Fibroblast of skin of left biceps (primary cell): ENCODE measurements at places on chromosomes 6 and 20.

GRCh38 chr20:23569570-23569969 lies 1.3 kb upstream of the CST9L start:
- DNase-seq, result no peak

GRCh38 chr20:43068482-43068881 lies 121.2 kb downstream of the PTPRT start:
- no peak for DNase-seq

GRCh38 chr6:170111816-170112582 lies 178.9 kb downstream of the DLL1 start:
- DNase-seq, result no peak

DNA sequence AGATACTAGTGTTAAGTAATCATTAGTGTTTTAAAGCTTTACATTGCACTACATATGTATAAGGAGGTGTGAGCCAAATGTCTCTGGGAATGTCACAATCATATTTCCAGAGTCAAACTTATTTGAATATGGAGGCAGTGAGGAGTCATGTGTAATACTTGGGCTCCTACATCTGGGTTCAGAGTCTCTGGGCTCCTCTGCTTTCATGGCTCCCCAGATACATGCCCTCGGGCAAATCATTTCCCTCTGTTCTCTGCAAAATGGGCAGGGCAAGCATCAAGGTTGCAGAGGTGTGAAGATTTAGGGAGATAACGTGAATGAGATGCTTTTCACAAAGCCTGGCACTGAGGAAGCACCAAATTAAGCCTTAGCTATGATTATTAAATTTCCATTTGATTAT lies 138.3 kb upstream of the SGK1 start:
- no peak for DNase-seq

GRCh38 chr6:131524695-131525336 lies 48.2 kb upstream of the ARG1 start:
- DNase-seq, result no peak

GRCh38 chr6:106064756-106065155 lies 21.4 kb upstream of the PRDM1 start:
- no peak for DNase-seq

GRCh38 chr20:45971425-45971674 lies 653 bp downstream of the ZNF335 start:
- DNase-seq, result no peak

DNA sequence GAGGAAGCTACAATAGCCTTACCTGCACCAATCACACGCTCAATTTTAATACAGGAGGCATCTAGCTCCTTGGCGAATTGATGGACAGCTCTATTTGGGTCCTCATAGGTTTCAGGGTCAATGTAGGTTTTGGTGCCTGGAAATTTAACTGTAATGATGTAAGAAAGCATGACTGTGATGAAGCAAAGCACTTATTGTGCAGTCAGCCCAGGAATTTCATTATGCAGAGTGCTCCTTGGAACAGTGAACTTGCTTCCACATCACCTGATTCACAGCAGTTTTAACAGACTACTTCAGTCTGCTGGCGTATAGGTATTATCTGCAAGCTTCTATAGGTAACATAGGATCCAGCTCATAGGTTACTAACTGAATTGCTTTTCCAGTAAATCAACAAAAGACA lies 160.0 kb downstream of the EPHA7 start:
- no peak for DNase-seq

GRCh38 chr6:135577059-135577538 lies 79.6 kb upstream of the AHI1 start:
- no peak for DNase-seq

DNA sequence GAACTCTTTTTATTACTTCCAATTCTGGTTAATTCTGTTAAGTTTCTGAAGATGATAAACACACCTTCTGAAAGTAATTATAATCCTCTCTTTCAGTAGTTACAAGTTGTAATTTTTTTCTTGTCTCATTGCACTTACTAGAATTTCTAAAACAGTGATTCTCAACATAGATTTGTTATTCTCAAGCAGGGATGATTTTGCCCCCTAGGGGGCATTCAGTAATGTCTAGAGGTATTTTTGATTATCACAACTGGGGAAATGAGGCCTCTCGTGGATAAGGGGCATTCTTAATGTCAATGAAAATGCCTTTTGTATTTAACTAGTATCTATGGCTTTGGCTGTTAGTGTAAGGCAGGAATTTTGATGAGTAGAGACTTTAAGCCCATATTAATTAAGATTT lies 39.4 kb upstream of the MAFB start:
- DNase-seq, result no peak

- no peak for DNase-seq
Measured at GRCh38 chr6:140789466-140789865, 1343.3 kb upstream of the GJE1 start.

DNA sequence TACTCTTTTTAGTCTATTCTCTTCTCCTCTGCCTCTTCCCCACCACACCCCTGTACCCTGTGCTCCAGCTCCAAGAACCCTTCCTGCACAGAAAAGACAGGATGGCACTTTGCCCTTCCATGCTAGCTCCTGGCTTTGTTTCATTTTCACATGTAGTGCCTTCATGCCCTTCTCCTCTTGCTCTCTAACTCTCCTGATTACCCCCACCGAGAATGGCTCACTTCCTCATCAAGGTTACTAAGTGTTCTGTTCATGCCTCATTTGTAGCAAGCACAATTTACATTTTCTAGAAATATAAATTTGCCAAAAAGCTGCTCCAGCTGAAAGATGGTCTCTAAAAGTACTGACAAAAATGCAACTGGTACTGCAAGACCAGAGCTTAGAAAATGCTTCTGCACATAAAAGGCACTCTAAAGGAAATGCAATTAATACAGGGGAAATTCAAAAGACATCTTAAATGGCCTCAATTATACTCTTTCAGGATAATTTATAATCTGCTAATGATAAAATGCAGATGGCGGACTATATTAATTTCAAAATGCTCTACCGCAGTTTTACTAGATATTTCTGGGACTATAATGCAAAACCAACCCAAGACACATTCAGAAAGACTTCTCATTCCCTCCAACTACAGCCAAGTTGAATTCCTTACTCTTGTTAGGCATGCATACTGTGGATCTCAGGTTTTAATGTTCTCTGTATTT lies 570.2 kb downstream of the PRKN start:
- DNase-seq, result no peak

- no peak for DNase-seq
Measured at GRCh38 chr6:34241351-34242215, 4.9 kb downstream of the HMGA1 start.

- DNase-seq, result no peak
Measured at GRCh38 chr20:34618676-34619075, 58.2 kb downstream of the PIGU start.

DNA sequence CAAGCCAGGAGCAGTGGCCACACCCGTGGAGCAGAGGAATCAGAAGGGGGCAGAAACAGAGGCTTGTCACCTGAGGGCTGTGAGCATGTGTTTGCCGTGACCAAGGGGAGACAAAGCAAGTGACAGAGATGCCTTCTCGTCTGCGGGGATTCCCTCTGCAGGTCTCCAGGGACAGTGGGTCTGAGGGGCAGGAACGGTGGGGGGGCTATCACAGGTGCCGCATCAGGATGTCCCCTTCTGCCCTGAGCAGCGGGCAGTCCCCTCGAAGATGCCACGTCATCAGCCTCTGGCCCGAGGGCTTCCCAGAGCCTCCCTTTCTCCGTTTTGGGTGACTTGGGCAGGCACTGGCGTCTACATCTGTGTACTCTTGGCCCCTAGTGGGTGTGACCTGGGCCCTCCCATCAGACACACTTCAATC lies 338.7 kb downstream of the PREX1 start:
- DNase-seq, result no peak

DNA sequence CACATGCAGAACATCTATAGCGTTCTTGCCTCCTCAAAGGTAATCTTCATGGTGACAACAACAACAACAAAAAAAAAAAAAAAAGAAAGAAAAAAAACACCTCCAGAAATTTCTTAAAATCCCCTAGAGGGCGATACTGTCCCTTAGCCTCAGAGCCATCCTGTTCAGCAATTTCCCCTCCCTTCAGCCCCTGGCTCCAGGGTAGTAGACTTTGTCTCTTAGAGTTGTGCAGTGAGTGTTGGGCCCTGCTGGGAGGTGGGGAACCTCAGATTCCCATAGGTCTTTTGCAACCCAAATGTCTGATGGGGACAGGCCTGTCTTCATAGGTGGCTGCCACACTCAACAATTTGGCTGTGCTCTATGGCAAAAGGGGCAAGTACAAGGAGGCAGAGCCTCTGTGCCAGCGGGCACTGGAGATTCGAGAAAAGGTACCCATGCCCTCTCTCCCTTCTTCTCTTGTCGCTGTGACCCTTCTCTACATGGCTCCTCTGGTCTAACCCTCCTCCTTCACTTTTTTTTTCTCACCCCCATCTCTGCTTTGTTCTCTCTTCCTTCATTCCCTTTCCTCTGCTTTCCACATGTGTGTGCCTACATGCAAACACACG lies 6.0 kb upstream of the PTK7 start:
- DNase-seq, result no peak

DNA sequence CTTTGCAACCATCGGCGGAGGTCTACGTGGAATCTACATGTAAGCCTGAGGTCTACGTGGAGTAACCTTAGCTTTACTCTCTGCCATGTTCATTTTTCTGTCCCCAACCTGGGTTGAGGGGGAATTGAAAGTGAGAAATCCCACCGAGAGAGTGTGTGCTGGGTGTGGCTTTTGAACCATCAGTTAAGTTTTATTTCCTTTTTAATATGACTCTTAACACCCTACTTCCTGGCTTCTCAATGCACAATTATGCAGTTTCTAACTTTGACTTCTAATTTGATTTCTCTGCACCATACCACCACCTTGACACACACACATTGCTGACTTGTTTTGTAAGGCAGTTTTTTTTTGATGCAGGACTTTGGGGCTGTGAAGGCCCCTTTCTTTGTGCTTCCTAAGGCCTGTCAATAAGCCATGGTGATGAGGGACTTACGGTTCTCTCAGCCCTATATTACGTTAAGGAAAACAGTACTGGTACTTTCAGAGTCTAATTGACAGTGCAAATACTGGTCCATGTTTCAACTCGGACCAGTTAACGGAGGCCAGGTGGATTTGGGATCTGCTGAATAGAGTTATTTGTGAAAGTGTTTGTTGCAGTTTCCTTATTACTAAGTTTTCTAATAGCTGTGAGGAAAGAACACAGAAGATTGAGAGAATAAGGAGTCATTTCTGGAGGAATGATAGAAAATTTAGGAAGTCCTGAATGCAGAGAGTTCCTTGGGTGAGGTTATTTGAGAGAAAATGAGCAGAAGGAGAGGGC lies 206.5 kb downstream of the JARID2 start:
- no peak for DNase-seq

GRCh38 chr20:35087791-35088190 lies 4.8 kb downstream of the TRPC4AP start:
- DNase-seq, result no peak

DNA sequence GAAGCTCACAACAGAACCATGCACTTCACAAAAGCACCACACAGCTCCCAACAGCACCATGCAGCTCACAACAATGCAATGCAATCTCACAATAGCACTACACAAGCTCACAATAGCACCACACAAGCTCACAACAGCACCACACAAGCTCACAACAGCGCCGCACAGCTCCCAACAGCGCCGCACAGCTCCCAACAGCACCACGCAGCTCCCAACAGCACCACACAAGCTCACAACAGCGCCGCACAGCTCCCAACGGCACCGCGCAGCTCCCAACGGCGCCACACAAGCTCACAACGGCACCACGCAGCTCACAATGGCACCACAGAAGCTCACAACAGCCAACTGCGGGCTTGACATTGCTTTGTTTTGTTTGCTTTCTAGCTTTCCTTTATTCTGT lies 198.1 kb downstream of the DLL1 start:
- DNase-seq, result no peak

DNA sequence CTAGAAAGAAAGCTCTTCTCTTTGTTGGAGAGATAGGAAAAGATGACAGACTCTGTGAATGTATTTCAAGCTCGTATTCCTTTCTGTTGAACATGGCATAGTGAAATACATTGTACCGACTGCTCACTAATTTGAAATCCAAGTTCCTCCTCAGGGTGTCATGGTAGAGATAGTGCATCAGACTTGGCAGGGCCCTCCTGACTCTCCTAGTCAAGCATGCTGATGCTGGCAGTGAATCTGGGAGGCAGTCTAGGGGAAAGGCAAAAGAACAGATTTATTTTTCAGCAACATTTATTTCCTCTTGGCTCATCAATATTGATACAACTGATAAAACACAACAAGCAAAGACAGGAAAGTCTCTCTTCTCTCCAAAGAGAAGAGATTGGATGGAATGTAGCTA lies 356.3 kb upstream of the IRAK1BP1 start:
- no peak for DNase-seq

- DNase-seq, result peak; percentile 17
Measured at GRCh38 chr20:56322681-56323080, 36.1 kb upstream of the FAM210B start.

DNA sequence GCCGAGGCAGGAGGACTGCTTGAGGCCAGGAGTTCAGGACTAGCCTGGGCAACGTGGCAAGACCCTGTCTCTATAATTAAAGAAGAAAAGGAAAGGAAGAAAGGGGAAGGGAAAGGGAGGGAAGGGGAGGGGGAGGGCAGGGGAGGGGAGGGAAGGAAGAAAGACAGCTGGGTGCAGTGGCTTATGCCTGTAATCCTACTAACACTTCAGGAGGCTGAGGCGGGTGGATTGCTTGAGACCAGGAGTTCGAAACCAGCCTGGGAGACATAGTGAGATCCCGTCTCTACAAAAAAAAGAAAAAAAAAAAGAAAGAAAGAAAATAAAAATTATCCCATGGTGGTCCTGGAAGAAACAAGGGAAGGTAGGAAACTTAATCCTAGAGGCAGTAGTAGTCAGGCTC lies 33.5 kb downstream of the BCL2L1 start:
- DNase-seq, result no peak

- no peak for DNase-seq
Measured at GRCh38 chr6:165562421-165563090, 100.5 kb downstream of the PDE10A start.
